ENCODE measurements at places on chromosomes 13 and 19. TPM values are rescaled to one million over a fixed set of nuclear protein-coding genes. Genes with fewer than 3 reads are reported as not detected.
A peak's percentile ranks its signal among the peaks of the same experiment; 100 is the strongest.

GRCh38 chr13:101144808-101145419, 271.4 kb downstream of the NALCN start:
- peak; percentile 47 for DNase-seq

DNA sequence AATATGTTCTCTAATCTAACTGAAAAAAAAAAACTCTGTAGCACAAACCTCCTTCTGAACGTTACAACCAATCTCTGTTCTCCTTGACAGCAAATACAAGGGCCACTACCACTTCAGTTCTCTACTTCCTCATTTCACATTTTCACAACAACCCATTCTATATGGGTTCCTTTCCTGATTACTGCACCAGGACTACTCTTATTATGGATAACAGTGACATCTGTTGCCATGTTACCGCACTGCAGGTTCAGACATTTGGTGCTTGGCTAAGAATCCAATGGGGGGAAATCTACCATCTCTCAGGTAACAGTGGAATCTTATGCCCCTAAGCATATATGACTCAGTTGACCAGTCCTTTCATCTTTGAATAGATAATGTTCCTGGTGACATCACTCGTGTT, 11.6 kb upstream of the FPR3 start:
- no peak for DNase-seq

DNA sequence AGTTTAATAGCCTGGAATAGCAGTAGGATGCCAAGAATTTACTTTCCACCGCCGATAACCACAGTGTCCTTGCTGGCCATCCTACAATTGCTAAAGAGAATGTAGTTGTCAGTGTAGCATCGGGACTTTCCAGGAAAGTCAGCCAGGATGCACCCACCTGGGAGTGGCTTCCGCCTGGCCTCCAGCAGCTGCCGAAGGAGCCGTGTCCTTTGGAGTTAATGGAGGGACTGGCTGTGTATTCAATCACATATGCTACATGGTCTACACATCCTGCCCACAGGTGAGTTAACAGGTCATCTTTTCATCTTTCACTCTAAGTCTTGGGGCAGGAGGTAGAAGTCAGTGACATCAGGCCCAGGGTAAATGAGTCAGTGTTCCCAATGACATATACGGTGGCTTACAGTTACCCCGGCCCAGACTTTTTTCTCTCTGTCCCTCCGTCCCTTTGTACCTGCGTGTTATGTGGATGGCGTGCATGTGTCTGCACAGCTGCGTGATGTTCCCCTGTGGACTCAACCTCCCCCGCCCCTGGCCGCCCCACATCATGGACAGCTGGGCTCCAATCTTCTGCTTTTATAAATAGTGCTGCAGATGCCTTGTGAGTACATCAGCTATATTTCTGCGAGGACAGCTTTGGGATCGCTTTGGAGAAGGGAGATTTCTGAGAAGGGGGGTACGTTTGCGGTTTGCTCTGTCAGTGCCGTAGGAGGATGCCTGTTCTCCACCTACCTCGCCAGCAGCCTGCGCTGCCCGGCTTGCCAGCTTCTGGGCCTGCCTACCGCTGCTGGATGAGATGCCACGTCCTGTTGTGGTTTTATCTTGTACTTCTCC, 63.1 kb downstream of the ATP11A start:
- DNase-seq = peak; percentile 45

DNA sequence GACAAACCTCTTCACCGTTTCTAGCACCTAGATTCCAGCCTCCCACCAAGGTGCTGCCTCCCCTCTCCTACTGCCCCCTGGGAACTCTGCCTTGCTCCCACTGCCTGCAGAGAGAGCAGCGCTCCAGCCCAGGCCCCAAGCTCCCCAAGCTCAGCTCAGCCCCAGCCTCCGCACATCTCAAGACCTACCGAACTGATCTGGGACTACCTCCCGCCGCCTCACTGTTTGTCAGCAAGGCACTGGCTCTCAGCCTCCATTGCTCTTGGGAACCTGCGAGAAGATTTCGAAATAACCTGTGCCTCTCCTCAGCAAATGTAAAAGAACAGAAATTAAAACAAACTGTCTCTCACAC, 92.4 kb upstream of the GPR183 start:
- DNase-seq = no peak

- DNase-seq = no peak
Measured at GRCh38 chr13:90511903-90512302, 835.6 kb upstream of the MIR17HG start.

DNA sequence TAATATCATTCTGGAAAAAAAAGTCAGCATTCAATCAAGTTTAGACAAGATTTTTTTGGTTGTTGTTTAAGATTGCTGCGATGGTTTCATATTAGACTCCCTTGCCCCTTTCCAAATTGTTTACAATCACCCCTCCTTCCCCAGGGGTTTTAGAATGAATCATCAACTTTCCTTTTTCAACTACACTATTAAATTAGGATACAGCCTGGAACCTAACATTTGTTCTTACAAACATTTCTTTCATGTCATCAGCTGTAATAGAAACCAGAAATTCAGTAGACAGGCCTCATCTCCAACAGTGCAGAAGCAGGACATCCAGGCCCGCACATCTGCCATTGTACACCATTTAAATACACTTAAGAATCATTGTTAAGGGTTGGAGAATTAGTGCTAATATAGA, 44.4 kb upstream of the WDFY2 start:
- DNase-seq = no peak

RANBP3 gene
- total RNA-seq = 32.1 TPM

- DNase-seq = no peak
Measured at GRCh38 chr13:102679449-102680132, 15.3 kb downstream of the METTL21C start.

GRCh38 chr19:9937001-9937411, 691 bp upstream of the OLFM2 start:
- no peak for DNase-seq

- no peak for DNase-seq
Measured at GRCh38 chr19:47324502-47324901, 7.5 kb upstream of the C5AR2 start.

CPB2 gene
- total RNA-seq = not detected

GRCh38 chr13:29935309-29935981, 85.0 kb upstream of the UBL3 start:
- no peak for DNase-seq

- DNase-seq = peak; percentile 16
Measured at GRCh38 chr19:3125900-3126524, 9.8 kb upstream of the GNA15 start.

DNA sequence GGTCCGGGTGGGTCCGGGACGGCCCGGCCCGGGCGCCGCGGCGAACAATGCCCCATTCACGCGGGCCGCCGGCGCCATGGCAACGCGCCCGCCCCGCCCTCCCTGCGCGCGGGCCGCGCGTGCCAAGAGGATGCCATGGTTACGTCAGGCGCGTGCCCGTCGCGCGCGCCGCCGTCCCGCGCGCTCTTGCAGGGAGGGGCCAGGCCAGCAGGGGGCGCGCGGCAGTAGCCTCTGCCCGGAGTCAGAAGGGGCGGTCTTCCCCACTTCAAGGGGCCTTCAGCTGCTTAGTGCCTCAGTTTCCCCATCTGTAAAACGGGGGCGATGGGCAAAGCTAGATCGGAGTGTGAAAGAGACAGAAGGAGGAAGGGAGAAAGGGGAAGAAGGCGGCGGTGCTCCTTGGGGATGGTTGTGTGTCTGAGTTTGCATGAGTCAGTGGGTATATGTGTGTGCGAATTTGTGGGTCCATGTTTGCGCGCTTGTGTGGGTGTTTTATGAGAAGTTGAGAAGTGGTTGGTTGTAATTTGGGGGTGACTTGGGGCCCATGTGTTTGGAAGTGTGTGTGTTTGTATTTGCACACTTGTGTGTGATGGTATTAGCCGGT, 11.6 kb upstream of the NFIX start:
- peak; percentile 63 for DNase-seq

SOX1 gene
- not detected for total RNA-seq

DNA sequence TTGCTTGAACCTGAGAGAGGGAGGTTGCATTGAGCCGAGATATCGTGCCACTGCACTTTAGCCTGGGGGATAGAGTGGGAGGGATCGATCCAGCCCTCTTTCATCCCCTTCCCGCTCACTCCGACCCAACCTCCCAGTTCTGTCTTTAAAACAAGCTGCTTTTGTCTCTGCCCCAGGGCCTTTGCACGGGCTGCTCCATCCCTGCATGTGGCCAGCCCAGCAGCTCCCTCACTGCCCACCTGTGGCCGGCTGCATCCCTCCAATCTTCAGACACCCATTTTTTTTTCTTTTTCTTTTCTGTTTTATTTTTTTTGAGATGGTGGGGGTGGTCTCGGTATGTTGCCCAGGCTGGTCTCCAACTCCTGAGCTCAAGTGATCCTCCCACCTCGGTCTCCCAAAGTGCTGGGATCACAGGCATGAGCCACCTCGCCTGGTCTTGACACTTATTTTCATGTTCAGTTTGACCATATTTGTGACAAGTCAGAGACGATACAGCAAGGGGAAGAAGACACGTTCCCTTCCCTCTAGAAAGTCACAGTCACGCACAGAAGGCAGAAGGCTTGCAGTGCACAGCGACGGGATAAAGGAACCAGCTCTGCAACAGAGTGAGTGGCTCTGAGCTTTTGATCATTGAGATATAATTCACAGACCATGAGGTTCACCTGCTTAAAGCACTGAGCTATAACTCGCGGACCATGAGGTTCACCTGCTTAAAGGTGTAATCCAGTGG, 31.8 kb downstream of the EFNA2 start:
- no peak for DNase-seq

IGFL1 gene
- total RNA-seq = not detected
